ENCODE measurements at places on chromosomes 16 and 17.
A peak's percentile ranks its signal among the peaks of the same experiment; 100 is the strongest.

DNA sequence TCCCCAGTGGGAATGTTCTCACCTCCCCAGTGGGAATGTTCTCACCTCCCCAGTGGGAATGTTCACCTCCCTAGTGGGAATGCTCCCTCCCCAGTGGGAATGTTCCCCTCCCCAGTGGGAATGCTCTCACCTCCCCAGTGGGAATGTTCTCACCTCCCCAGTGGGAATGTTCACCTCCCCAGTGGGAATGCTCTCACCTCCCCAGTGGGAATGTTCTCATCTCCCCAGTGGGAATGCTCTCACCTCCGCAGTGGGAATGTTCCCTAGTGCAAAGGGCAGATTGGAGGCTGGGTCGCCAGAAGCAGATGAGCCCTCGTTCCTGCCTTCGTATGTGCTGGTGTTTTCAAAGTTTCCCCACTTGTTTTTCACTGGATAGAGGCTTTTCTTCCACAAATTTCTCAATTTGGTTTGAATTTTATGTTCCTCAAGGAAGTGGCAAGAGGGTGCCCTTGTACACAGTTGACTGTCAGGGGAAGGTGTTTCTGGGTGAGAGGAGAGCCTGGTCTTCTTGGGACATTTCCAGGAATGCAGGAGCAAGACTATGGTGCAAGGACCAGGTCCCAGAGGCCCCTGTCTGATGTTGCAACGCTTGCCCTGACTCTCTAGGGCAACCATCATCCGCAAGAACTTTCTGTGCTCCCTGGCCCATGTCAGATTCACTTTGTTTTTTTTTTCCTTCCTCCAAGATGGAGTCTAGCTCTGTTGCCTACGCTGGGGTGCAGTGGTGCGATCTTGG is 34.0 kb downstream of the TRARG1 start:
- no peak for DNase-seq

- no peak for DNase-seq
These were observed 93.7 kb downstream of the CA10 start for GRCh38 chr17:52064791-52065211.

DNA sequence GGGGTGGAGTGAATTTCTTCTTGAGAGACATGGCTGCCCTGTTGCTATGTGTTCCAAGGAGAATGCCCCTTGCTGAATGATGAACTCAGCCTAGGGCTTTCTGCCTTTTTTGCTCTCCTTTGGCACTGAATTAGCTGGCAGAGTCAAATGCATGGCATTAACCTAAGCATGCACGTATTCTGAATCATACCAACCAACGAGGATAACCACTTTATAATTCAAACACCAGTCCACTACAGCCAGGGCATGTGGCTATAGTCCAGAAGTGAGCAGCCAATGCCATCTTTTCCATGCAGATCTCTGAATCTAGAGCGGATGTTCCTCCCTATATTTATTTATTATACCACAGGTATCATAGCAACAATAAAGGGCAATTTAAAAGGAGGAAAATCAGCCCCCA is 15.7 kb downstream of the TMIGD1 start:
- no peak for DNase-seq

- peak; percentile 68 for DNase-seq
These were observed 931.9 kb upstream of the SOX9 start for GRCh38 chr17:71188811-71189492.

DNA sequence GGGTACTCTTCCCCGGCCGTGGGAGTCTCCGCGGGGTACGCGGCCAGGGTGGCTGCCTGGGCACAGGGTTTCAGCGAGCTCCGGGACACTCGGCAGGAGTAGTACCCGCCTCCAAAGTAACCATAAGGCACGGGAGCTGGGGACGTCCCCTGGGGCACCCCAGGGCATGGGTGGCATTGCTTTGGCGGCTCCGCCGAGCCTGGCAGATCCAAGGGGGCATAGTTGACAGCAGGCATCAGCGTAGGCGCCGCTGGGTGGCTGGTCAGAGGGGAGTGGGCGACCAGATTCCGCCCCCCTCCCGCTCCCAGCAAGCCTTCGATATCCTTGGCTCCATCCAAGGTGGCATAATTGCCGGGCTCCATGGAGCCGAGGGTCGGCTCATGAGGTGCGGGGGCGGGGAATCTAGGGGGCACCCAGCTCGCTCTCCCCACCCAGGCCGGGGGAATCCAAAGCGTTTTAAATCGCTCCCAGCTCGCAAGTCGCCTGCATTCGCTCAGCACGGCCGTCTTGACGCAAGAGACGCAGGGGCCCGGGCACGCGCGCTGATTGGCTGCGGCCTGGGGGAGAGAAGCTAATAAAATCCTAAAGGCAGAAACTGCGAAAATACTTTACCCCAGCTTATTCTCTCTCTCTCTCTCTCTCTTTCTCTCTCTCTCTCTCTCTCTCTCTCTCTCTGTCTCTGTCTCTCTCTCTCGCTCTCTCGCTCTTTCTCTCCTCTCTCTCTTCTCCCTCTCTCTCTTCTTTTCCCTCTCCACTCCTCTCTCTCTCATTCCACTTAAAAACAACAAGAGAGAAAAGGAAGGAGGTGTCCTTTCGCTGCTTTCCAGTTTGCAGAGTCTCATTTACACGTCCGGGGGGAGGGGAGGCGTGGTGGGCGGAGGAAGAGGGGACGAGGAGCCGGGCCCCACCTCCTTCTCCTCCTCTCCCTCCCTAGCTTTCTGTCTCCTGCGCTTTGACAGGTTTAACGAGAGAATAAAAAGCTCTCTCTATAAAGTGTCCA is at the start of gene HOXB13:
Gene HOXB13, minus strand, starts transcription at position 519 of the 1,000 bp plus-strand sequence. Its CDS starts 157 bp downstream, at position 362.
- DNase-seq, result peak; percentile 63

DNA sequence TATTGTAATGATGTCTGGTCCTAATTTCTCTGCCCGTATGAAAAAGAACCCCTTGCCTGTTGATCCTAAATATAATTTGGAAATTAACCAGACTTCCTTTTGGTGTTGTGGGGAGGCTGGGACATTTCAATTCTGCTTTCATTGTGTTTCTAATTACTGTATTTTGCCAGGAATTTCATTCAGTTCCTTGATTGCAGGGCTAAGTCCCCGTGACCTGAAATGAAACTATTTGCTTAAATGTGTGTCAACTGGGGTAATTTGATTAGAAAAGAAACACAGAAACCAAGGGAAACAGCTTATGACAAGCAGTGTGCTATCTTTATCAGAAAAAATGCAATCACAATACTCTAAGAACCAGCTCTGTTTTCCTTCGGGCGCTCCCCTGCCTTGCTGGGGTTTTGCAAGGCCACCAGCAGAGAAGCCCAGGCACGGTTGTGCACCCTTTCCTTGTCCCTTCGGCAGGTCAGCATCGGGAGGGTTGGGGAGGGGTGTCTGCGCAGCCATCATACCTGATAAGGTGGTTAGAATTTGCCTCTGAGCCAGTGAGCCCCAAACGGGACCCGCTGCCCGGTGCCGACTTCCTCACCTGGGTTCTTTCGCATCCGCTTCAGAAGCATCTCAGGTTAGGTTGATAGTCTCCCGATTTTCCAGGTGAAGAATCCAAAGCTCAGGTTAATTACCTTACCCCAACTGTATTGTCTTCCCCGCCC is 19.4 kb downstream of the KLHL36 start:
- DNase-seq, result no peak

GRCh38 chr17:66420961-66421371 is 118.6 kb downstream of the PRKCA start:
- DNase-seq, result no peak

GRCh38 chr16:68369697-68370580 is 59.1 kb downstream of the PRMT7 start:
- no peak for DNase-seq

GRCh38 chr16:5581908-5582307 is 484.3 kb upstream of the EEF2KMT start:
- DNase-seq, result no peak

DNA sequence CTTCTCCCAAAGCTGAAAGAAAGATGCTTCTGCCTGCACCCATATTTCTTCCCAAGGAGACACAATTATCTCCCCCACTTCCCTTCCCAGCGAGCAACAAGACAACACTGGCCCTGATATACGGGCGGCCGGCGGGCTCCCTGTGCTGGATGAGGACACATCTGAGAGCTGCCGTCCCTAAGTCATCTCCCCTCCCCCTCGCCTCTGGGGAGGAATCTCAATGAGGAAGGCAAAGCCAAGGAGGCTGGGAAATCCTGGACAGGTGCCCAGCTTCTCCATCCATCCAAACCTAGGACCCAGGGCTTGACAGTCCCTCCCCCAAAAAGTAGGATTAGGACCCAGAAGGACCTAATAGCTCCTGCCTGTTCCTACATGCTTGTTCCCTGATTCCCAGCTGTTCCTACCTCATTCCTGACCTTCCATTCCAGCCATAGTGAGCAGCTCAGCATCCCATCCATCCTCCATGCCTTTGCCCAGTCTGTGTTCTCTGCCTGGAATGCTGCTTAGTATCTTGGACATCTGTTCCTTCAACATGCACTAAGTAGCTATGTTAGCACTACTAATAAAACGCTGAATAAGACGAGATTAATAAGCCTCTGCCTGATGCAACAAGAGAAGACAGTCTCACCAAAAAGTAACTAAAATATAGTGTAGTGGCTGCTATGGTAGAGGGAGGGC is 167.9 kb downstream of the CCT6B start:
- DNase-seq, result no peak

DNA sequence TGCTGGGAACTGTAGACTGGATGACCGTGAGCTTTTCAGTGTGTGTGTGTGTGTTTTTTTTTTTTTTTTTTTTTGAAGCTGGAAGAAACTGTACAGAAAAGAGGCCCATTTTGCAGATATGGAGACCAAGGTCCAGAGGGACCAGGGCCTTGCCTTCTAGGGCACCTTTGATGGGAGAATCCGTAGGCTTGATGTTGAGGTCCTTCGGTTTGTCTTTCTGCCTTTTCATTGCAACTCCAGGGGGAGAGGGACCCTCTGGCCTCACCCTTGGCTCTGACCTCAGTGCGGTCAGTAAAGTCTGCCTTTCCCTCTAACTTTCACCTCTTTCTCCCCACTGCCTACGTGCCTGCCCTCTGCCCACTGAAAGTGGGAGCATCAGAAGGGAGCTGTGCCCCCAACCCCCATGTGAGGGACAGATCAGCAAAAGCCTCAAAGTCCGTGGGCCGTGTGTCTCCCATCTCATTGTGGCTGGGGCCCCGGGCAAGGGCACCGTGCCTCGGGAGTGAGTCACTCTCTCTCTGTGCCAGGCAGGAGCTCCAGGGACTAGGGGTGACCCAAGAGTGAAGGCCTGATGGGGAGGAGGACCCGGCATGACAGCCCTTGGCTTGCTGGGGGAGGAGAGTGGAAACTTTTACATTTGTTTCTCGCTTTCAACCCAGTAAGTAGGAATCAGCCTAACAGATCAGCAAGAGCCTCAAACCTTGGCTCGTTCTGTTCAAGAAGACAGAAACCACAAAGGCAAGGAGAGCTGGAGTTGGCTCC is 123.6 kb downstream of the CMIP start:
- peak; percentile 83 for DNase-seq

All from RWPE1 (cell line).